ENCODE measurements at places on chromosomes 11 and 22.

GRCh38 chr11:10117709-10118351 is 176.2 kb downstream of the SBF2 start:
- DNase-seq, result no peak

DNA sequence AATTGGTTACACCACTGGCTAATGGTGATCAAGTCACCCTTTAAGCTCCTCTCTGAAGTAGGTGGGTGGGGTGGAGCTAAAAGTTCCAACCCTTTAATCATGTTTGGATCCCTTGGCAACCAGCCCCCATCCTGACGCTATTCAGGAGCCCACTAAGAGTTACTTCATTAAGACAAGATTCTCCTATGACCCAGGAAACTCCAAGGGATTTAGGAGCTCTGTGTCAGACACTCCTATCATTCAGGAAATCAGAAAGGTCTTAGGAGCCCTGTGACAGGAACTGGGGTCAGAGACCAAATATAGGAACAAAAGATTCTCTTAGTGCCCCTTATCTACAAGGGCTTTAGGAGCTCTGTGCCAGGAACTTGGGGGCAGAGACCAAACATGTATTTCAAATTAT is 141.3 kb downstream of the ATG16L2 start:
- no peak for DNase-seq

DNA sequence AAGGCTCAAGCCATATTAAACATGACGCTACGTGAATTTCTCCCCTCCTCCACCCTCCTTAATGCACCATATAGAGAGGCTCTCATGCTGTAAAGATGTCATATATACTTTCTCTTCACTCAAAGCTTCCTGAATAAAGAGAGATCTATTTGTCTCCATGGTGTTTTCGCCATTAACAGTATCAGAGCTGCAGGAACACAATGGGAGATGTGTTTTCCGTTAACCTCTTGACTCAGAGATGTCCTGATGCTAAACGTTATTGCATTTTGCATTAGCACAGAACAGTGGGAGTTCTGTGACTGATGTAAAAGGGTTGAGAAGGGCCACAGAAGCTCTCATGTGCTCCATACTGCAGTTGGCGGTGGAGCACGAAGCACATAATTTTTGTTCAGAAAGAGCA is 25.7 kb upstream of the BLID start:
- DNase-seq, result no peak

- DNase-seq, result no peak
Measured at GRCh38 chr11:9200471-9200870, 64.7 kb downstream of the DENND5A start.

DNA sequence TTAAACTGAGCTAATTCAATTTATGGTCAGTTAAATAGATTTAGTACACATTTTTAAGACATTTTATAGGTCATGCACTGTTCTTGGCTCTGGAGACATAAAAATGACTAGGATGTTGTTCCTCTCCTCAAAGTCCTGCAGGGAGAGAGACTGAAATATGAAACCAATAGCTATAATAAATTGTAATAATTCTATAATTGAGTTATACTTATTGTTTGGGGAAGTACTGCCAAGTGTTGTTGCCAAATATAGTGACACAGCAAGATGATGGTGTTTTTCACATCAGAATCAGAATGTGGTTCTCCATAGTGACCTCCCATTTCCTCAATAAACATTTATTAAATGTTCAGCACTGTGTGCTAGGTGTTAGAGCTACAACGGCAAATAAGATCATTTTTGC is 470.6 kb downstream of the NTM start:
- DNase-seq, result no peak

DNA sequence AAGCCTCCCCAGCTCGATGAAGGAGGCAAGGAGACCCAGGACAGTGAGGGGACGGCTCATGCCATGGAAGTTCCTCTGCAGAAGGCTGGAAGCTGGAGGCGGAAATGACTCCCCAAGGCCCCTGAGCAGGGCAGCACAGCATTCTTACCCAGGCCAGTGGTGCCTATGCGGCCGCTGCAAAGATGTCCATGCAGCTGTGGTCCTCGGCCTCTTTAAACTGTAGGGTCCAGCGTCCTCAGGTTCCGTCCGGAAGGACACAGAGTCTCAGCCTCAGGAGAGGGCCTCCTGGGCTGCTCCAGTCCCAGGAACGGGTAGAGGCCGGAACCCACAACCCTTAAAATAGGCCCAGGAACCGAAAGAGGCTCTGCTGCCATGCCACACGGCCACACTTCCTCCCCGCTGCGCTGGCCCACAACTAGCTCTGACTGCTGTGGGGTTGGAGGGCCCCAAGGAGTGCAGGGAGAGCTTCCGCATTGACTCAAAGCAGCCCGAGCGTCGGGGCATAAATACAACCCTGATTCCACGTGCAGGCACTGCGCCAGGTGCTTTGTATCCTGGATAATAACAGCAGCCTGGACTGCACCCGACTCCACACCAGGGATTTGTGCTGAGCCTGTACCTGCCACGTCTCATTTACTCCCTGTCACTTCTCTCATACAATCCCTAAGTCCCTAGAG is 5.5 kb downstream of the KIAA0930 start:
- no peak for DNase-seq

All from H54 (cell line).